ENCODE measurements at places on chromosomes 4 and X. TPM values are rescaled to one million over a fixed set of nuclear protein-coding genes. Genes with fewer than 3 reads are reported as not detected.

The DUX4 gene
- not detected for polyA plus RNA-seq

The DCX gene
- not detected for polyA plus RNA-seq

The NPY5R gene
- polyA plus RNA-seq, result 3.1 TPM

The KCNE5 gene
- polyA plus RNA-seq, result not detected

The SPANXN3 gene
- polyA plus RNA-seq, result not detected

The FRG1 gene
- 51.7 TPM for polyA plus RNA-seq

The RHOH gene
- 3.3 TPM for polyA plus RNA-seq

The SPATA18 gene
- 7.3 TPM for polyA plus RNA-seq

The CT45A10 gene
- not detected for polyA plus RNA-seq

The GABRG1 gene
- not detected for polyA plus RNA-seq

The WAS gene
- 0.90 TPM for polyA plus RNA-seq

The ZMAT1 gene
- polyA plus RNA-seq, result 19.3 TPM

The PDGFC gene
- polyA plus RNA-seq, result 12.8 TPM

The CENPVL2 gene
- not detected for polyA plus RNA-seq

The CT55 gene
- polyA plus RNA-seq, result not detected

The FAT4 gene
- 6.6 TPM for polyA plus RNA-seq

The ZNF732 gene
- not detected for polyA plus RNA-seq

The AMOT gene
- 6.3 TPM for polyA plus RNA-seq

The IQSEC2 gene
- polyA plus RNA-seq, result 15.4 TPM

The RAB9B gene
- 5.0 TPM for polyA plus RNA-seq
